Type B pancreatic cell (in vitro differentiated cells): ENCODE measurements at places on chromosomes 2 and 18. TPM values are rescaled to one million over a fixed set of nuclear protein-coding genes. Genes with fewer than 3 reads are reported as not detected.

DNA sequence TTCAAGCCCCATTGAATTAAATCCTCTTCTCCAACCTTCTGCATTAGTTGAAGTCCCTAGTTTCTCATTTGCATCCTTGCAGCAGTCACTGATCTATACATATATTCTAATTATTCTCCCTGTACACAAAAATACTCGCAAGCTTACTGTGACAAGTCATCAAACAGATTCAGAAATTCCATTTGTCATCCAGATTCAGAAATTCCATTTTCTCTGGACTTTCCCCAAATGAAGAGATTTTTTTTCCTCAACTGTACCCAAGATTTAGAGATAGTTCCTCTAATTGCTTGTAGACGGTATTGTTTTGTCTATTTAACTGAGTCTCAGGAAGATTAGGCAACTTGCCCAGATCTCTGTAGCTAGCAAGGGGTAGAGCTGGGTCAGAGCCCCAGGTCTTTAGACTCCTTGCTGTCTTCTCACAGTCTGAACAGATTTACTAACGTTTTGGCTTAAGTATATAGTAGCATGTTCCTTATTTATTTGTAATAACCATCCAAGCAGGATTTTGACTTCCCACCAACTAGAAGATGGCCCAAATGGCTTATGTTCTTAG lies 34.2 kb downstream of the RAB12 start:
- no peak for DNase-seq

- DNase-seq, result no peak
Observed at GRCh38 chr2:67954093-67954748, 108.6 kb downstream of the C1D start.

DNA sequence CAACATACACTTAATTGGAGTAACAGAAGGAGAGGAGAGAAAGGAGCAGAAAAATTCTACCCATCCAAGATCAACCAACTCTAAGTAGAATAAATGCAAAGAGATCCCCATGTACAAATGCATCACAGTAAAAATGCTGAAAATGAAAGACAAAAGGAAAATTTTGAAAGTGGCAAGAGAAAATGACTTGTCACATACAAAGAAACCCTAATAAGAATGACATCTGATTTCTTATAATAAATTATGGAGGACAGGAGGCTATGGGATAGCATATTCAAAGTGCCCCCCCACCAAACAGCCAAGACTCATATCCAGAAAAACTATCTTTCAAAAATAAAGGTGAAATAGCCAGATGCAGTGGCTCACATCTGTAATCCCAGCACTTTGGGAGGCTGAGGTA lies 22.2 kb upstream of the INPP4A start:
- DNase-seq, result no peak

DNA sequence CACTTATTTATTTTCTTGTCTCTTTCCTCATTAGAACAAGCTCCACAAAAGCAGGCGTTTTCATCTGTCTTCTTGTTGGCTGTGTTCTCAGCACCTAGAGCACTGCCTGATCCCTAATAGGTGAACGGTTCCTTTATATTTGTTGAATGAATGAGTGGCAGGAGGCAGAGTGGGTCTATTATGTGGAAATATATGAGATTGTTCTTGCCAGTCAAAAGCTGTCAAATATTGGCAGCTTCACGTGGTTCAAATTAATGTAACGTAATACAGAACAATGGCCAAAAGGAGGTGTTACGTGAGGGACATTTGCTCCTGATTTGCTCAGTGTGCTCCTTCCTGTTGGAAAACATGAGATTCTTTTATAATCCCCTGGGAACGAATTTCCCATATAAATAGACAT lies 8.5 kb upstream of the ARHGAP25 start:
- no peak for DNase-seq

DNA sequence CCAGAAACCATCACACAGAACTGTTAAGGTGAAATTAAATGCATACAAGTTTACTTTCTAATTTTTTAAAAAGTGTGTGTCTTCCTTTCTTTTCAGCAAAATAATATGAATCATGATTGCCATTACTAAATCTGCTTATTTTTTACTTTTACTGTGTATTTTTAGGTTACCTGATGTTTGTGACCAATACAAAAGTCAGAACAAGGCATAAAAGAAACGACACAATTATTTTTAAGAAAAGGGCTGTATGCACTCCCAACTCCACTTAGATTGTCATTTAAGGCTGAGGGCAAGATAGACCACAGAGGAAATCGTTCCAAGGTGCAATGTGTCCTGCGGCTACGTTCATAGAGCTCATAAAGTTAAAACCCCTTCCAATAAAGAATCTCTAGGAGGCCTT lies 797.0 kb downstream of the TDRD15 start:
- no peak for DNase-seq

- DNase-seq, result no peak
Observed at GRCh38 chr2:238290091-238290509, 1.7 kb upstream of the PER2 start.

GRCh38 chr2:191177751-191178736 lies 27.2 kb upstream of the STAT4 start:
- no peak for DNase-seq

- no peak for DNase-seq
Observed at GRCh38 chr2:233989221-233989858, 61.2 kb upstream of the SPP2 start.

DNA sequence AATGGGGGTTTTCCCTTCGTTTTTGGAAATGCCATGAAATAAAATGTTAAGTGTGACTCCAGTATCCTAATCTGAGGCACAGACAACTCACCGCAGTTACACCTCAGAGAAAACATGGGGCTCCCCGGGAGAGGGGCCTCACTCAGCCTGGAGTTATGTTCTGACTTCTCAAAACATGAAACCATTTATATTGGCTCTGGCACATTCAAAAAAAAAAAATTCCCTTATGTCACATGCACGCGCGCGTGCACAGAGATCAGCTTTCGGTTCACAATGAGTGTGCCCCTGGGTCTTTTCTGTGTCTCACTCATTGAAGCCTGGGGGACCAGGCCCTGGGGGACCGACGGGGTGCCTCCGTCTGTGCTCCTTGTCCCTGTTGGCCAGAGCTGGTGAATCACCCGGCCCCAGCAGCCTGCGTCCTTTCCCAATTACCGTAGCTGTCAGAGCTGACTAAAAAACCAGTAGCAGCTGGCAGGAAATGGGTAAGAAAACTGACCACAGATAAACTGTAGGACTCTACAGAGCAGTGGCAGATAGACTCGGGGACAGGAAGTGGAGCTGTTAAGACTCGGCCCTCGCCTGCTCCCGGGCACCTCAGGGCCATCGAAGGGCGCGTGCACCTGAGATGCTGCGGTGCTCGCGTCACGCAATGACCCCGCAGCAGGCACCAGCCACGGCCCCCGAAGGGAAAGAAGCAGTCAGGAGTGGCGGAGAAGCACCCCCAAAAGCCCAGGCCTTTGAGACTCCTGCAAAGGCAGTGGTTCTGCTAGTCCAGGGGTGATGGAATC lies 138.3 kb upstream of the ID2 start:
- no peak for DNase-seq

Gene CMPK2
- 4.4 and 7.2 TPM in 2 replicates for total RNA-seq

Gene OSR1
- 9.5 and 55.7 TPM in 2 replicates for total RNA-seq

Gene DSG4
- 0.07 and 0.17 TPM in 2 replicates for total RNA-seq

Gene ZNF397
- 25.7 and 39.1 TPM in 2 replicates for total RNA-seq
